ENCODE measurements at places on chromosomes 13 and 19. TPM values are rescaled to one million over a fixed set of nuclear protein-coding genes. Genes with fewer than 3 reads are reported as not detected.

The S1PR5 gene
- total RNA-seq, result 0.08 TPM

The PSG2 gene
- total RNA-seq, result not detected

The TRAPPC5 gene
- total RNA-seq, result 148 TPM

The NKPD1 gene
- 0.07 TPM for total RNA-seq

The RNF17 gene
- 0.34 TPM for total RNA-seq

The LRRC8E gene
- total RNA-seq, result 15.1 TPM

The DMAC2 gene
- total RNA-seq, result 63.7 TPM

The LIM2 gene
- total RNA-seq, result not detected

The DEDD2 gene
- 42.9 TPM for total RNA-seq

The NCAN gene
- 0.17 TPM for total RNA-seq

The DACH1 gene
- 1.2 TPM for total RNA-seq

The GPC6 gene
- 62.7 TPM for total RNA-seq

The NTN5 gene
- total RNA-seq, result not detected

The PSPN gene
- 1.5 TPM for total RNA-seq

Measured in kidney epithelial cell (primary cell).